ENCODE measurements at places on chromosomes 4 and X.

DNA sequence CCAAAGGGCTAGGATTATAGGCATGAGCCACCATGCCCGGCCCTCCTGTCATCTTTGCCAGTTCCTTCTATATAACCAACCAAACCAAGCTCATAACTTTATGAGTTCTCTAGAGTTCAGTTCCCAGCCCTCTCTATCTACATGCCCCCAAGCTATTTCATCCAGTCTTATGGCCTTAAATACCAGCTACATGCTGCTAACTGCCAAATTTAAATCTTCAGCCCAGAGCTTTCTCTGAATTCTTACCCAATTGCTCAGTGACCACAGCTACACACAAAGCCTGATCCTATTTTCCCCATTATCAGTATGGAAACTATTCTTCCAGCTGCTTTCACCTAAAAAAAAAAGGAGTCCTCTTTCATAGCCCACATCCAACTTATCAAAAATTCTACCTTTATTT, 23.1 kb downstream of the TMEM184C start:
- DNase-seq = no peak

GRCh38 chr4:149553959-149554520, 261.6 kb downstream of the IQCM start:
- DNase-seq = no peak

DNA sequence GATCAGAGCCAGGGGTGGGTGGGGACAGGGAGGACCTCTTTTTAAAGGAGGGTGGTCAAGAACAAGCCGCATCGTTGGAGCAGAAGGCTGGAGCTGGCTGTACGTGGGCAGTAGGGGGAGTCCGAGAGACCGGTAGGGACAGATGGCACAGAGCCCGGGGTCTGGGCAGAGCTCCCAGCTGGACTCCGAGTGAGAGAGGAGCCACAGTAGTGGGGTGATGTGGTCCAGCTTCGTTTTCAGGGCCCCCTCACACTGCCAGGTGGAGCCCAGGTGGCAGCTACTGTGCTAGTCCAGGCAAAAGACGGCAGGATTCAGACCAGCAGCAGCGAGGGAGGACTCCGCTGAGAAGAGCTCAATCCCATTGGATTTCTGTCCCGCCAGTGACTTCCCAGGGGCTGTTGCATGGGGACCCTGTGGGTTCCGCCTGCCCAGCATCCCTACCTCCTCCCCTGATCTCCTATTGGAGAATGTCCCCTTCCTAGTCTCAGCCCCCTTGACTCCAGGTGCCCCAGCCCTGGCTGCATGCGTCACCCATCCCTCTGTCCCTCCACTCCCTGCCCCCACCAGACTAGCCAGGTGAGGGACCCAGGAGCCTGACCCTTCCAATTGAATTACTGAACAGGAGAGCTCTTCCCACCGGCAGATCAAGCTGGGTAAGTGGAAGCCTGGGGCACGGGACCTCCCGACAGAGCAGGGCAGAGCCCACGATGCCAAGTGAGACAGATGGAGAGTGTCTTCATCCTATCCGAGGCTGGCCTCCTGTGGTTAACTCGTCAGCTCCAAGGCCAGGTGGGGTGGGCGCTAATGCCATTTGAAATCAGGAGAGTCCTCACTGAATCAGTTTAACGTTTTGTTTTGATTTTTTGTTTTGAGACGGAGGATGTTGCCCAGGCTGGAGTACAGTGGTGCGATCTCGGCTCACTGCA, 2.9 kb downstream of the ARHGAP4 start:
- no peak for DNase-seq

GRCh38 chrX:29880977-29881376, 334.4 kb upstream of the MAGEB2 start:
- no peak for DNase-seq

GRCh38 chrX:149939655-149939904, 1.3 kb upstream of the EOLA2 start:
- no peak for DNase-seq

DNA sequence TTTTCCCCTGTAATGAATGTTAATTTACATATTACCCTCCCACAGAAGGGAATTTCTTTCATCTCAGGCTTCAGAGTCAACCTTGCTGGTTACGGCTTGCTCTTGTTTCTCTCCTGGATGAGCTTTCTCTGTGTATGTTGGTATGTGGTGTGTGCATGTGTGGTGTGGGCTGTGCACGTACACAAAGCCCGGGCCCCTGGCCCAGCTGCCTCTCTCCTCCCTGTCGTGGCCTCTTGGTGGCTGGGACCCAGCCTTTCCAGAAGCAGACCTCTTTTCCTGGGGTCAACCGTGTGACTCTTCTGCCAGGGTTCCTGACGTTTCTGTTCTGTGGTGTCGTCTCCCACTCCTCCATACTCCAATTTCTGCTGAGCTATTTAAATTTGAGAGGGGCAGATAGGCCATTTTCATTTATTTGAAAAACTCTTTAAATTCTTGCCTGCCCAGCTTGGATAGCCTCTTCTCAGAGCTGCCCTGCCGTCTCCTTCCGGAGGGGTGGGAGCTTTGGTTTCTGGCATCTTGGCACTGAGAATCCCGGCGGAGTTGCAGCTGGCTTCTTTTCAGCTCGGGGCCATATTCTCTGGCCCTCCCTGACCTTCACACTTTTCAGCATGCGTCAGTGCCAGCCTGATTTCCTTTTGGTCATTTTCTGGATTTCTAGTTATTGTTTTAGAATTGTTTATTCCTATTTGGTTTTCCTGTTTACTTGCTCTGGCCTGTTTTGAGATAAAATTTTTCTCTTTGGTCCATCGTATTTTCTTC, 25.1 kb downstream of the FHDC1 start:
- DNase-seq = no peak

GRCh38 chr4:17763931-17764330, 17.5 kb downstream of the FAM184B start:
- no peak for DNase-seq

Measured in activated T-cell treated with anti-CD3 and anti-CD28 coated beads for 48 hours (primary cell).